ENCODE measurements at places on chromosomes 5 and 9.

GRCh38 chr9:134816264-134816663, 64.3 kb upstream of the FCN2 start:
- no peak for DNase-seq

DNA sequence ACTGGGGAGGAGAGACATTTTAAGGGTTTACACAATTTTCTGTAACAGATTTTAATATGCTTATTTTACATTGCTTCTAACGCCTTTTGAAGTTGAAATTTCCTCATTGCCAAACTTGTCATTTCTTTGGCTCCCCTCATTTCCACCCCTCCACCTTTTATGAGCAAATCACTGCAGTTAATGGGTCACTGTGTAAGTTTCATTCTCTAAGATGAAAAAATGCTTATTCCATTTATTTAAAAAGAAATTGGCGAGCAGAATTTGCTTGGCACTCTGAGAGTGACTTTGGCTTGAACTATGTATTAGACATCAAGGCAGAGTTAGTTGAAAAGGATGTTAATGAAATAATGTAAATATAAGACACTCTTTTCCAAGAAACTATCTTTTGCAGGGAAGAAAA, 66.6 kb downstream of the ITGA1 start:
- DNase-seq = no peak

DNA sequence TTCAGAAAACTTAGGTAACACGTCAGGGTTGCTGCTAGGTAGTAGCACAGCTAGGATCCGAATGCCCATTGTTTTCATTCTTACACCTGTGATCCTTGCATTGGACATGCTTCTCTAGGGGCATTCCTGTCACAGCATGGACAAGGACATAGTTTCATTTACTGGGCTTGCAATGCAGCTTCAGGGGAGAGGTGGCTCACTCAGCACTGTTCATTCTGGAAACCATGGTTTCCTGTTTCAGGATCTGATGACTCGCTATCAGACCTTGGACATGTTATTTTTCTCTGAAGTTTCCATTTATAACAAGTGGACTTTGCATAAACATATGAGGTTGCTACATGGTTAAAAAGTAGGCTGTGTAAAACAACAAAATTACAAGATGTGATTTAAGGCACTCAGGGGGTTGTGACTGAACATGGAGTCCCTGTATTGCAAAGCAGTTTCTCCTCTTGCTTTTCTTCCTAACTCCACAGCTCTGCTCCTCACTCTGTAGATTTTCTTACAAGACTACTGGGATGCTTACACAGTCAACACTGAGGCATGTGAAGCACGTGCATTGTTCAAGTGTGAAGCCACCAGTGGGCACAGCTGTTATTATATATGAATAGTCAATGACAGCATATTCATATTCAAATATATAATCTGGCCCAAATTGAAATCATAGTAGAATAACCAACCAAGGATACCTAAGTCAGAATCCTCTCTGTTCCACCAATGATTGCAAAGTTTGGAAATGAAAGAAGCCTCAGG, 66.1 kb upstream of the STK32A start:
- no peak for DNase-seq

DNA sequence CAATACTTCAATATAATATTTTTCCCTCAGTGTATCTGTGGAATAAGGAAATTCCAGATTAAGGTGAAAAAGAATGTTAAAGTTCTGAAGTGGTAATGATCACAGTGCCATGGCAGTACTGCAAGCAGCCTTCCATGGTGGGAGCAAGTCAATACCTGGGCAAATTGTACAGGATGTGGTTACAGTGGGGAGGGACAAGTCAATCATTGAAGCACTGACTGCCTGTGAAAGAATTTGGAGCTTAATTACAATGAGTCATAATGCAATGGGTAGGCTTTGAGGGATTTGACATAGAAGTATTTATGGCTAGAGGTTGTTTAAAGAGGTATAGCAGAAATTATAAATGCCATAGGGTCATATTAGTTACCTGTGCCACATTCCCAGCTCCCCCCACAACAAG, 786.5 kb upstream of the ACO1 start:
- DNase-seq = no peak

DNA sequence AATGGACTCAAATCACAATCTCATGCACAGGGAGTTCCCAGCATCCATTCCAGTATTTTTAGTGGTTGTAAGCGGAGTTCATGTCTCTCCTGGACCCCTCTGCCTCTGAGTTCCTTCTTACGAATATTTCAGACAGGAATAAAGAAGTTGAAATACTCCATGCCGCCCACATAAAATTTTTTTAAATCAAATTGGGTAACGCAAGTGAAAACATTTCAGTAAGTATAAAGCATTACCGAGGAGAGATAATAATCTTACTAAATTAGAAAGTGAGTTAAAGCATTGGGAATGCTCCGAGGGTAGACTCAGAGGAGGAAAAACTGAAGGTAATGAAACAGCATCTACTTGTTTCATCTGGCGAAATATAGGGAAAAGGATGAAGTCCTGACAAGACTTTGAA, 317.6 kb downstream of the ARRDC3 start:
- DNase-seq = no peak

DNA sequence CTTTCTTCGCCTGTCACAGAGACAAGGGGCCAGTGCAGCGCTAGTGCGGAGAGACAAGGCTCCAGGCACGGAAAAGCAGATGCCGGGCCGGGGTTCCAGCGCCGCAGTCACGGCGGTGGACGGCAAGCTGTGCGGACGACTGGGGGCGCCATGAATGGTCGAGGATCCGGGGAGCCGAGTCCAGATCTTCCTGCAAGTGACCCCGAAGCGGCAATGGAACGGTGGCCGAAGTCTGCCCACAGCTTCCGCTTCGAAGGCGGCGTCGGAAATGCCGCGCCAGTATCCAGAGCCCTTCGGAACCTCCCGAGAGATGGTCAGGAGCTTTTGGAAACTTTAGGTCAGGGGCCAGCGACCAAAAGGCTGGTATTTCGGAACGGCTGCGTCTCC, 601 bp upstream of the FAF2 start:
- peak; percentile 8 for DNase-seq
